ENCODE measurements at places on chromosomes 4 and X.

DNA sequence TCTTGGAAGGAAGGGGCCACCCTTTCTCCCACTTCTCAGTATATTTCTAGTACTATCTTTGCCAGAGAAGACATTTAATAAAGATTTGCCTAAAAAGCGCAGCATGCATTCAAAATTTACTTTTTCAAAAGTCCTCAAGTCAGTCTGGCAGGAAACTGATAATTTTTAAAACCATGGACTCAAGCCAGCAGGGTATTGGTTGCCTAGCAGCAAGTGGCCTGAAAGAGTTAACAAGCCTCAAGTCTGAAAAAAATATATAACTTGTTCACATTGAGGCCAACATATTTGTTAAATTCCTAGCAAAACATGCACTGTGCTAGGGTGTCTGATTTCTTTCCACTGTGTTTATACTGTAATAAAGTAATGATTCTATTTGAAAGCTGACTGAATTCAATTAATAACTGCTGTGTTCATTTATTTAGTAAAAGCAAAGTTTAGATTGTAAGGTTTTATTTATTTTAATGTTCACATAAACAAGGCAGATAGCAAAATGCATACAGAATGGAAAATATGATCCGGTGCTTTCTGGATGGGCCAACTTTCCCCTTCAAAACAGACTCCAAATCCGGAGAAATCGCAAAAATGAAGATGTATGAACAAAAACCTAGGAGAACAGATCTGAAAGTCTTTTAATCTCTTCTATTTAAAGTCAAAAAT is 218.5 kb upstream of the FGF13 start:
- no peak for DNase-seq

GRCh38 chr4:55323375-55323774 is 22.7 kb upstream of the SRD5A3 start:
- no peak for DNase-seq

DNA sequence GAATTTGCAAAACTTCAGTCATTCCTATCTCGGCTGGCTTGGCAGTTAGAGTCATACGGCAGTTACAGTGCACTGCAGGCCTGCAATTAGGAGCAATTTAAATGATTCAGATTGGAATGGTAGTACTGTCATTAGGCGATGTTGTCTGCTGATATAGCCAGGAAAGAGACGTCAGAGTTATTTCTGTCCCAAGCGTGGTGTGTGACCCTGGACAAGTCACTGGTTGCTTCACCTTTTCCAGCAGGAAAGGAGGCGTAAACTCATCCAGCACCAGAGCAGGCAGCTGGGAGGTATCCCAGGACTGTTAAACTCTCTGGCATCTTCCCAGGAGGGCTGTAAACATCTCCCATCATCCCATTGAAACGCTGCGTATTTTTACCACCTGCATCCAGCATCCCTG is 836 bp upstream of the LNX1 start:
- DNase-seq: no peak

DNA sequence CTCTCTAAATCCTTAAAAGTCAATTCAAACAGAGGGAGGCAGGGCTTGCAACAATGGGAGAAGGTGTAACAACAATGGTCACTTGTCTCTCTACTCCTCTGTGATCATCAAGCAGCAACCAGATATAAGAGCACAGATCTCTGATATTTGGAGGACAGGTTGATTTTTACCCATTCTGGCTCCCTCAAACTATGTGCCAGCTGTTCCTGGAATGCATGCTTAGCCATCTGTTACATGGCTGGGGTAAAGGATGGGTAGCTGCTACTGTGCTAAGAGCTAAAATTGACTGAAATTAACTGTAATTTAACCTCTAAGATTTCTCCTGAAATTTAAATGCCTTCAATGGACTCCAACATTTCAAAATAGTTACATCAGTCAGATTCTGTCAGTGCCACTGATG is 1459.9 kb downstream of the PCDH7 start:
- no peak for DNase-seq

GRCh38 chrX:40329616-40330015 is 231.9 kb upstream of the BCOR start:
- no peak for DNase-seq

GRCh38 chr4:150656891-150657290 is 74.9 kb downstream of the MAB21L2 start:
- no peak for DNase-seq

DNA sequence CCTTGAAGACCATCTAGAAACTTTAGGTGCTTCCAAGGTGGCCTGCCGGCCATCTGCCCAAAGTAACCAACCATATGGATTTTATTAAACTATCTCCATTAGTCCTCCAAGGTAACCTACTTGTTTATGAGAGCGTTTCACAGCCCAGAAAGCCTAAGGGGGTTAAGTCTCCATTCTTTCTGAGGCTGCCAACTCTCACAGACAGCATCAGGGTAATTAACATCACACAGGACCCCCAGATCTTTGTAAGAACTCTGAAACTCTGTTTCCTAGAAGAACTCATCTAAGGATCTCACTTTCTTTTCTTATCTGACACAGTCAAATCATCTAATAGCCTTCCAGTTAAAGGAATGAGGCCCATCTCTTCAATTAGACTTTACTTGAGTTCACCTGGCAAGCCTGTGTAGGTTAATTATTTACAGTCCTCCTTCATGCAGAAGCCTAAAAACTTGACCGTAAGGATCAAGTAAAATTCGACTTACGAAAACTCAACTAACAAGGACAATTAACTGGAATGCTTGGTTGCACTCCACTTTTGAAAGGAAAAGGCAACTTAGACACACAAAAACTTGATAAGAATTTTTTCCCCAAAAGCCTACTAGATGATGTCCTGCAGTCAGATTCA is 252.5 kb downstream of the GRIA3 start:
- DNase-seq: no peak

DNA sequence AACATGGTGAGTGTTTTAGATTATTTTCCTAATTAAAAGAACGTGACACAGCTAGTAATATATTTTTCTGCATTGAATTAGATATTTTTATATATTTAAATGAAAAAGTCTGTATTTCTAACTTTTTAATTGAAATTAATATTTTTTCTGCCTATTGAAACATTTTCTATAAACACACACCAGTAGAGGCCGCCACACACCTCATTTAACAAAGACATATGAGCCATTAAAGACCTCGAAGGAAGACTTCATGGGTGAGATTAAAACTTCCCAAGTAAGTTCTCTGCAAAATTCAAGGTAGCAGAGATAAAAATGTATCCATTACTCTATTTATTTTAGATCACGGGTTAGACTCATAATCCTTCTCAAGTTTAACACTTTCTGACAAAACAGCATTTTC is 8.3 kb downstream of the SLITRK2 start:
- no peak for DNase-seq

DNA sequence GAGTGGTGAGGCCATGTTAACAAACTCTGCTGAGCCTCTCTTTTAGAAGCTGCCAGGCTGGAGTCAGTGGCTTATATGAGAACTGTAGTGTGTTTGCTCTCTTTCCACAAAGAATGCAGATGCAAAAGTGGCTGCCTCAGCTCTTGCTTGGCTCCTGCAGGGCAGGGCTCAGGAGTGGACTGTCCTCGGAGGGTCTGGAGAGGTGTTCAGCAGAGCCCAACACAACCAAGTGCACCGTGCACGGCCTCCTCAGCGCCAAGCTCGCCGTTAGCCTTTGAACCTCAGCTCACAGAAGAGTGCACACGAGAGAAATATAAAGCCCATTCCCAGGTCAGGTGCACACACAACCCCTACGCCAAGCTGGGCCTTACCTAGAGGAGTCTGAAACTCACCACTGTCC is 82.8 kb downstream of the C4orf51 start:
- no peak for DNase-seq

DNA sequence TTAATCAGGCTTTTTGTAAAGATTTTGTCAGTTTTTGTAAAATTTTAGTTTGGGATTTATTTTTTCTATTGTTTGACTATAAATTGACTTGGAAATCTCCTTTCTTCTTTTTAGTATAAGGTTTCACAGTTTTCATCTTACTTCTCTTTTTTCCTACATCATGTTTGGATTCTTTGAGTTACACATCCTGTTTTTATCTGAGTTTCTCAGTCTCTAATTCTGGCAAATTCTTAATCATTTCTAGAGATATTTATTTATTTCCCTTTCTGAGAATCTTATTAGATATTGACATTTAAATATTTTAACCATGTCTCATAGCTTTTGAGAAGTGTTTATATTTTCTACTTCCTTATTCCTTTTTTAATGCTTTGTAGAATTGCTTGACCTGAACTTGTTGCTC is 20.7 kb downstream of the USP53 start:
- DNase-seq: no peak

GRCh38 chrX:101931488-101932248 is at the start of gene ZMAT1:
ZMAT1 (minus strand) TSS chrX:101932027; CDS start chrX:101932008, 19 bp downstream.
- DNase-seq: peak; percentile 78

- no peak for DNase-seq
These were observed 16.6 kb upstream of the PRDM8 start for GRCh38 chr4:80180743-80181142.

All from stimulated activated CD4-positive, alpha-beta T cell treated with anti-CD3 and anti-CD28 coated beads, Interleukin-15, amount 100 ng/mL, for 1 hour (primary cell).